ENCODE measurements at places on chromosomes 1 and 21.

DNA sequence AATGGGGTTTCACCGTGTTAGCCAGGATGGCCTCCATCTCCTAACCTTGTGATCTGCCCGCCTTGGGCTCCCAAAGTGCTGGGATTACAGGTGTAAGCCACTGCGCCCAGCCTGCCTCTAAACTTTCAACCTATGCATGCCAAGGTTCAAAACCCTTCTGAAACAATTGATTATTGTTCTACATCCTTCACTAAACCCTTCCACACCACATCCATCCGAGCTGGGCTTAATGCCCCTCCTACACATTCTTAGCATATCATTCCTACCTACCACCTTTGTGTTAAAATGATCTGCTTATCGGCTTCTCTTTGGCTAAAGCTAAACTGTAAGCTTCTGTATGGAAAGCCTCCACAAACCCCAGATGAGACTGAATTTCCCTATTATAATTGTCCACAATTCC is 40.8 kb upstream of the DOCK7 start:
- DNase-seq = no peak

DNA sequence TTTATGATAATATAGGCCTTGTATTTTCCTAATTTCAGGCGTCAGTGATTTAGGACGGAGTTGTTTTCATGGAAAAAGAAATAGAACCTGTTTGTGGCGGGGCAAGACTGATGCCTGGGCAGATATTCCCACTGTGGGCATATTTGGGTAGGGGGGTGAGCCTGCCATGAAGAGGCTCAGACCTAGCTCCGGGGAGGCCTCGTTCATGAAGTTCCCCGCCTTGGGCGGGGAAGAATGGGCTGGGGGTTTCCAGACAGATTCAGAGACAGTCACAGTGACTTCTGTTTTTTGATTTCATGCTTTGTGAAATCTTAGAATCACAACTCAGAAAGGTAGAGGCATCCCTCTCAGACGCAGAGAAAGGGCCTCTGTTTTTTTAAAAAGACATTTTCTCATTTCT is 36.1 kb downstream of the RUNX3 start:
- DNase-seq = no peak

- peak; percentile 38 for DNase-seq
These were observed 65.1 kb upstream of the DMRTA2 start for GRCh38 chr1:50488356-50488755.

DNA sequence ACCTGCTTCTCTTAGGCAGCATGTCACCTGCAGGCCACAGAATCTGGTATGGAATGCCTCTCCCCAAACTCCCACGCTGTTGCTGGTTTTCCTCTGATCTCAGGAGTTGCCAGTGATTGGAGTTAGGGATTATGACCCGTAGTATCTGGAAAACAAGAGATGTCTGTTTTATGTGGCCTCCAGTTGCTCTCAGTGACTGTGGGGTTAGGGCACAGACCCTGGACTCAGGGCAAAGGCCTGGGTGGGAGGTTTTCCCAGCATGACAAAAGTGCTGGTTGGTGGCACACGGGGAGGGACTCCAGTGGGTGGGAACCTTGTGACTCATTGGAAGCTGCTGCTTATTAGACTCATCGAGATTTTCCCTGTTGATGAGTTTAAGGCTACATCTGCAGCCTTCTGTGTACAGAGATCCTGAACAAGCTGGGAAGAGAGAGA is at the start of gene NR1I3:
TSS of gene NR1I3 (minus strand) at position 165 of the 435 bp plus-strand sequence. CDS start 1,638 bp downstream, outside the sequence.
- DNase-seq = no peak

GRCh38 chr1:162421258-162422164 is 9.6 kb upstream of the SH2D1B start:
- no peak for DNase-seq

DNA sequence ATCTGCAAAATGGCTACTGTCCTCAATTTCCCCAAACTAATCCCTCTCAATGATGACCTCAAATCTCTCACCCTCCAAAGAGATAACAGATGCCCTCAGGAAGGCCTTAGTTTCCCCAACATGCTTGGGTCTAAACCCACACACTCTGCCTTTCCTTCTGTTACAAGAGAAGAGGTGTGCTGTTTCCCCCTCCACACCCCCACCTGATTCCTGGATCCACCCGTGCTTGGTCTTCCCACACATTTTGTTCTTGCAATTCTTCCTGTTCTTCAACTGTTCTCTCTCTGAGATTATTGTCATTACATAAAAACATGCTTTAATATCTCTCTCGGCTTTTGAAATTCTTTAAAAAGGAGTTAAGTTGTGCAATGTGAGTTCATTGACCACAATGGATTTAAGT is 5.7 kb upstream of the CBR3 start:
- no peak for DNase-seq
